ENCODE measurements at places on chromosomes 3 and 15.

- no peak for DNase-seq
Observed at GRCh38 chr3:60160822-60161748, 1090.2 kb downstream of the FHIT start.

- no peak for DNase-seq
Observed at GRCh38 chr15:58217460-58217859, 79.3 kb downstream of the AQP9 start.

GRCh38 chr3:105493305-105493892 lies 126.7 kb downstream of the ALCAM start:
- DNase-seq: no peak

DNA sequence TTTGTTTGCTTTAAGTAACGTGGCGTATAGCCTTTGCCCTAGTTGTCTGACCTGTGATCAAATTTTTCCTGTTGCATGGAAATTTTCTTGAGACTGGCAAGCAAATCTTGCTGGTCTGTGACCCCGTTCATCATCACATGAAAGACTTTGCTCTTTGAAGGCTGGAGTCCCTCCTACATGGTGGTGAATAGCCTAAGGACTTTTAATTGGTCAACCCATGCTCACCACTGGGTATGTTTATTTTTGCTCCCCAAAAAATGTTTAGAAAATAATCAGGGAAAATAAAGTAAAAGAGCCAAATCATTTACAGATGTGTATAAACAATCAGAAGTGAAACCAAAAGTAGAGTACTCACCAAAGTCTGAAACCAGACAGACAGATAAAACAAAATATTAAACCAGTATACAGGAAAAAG lies 1075.3 kb upstream of the ALCAM start:
- no peak for DNase-seq

- DNase-seq: no peak
Observed at GRCh38 chr3:196073255-196073753, 8.6 kb downstream of the TFRC start.

DNA sequence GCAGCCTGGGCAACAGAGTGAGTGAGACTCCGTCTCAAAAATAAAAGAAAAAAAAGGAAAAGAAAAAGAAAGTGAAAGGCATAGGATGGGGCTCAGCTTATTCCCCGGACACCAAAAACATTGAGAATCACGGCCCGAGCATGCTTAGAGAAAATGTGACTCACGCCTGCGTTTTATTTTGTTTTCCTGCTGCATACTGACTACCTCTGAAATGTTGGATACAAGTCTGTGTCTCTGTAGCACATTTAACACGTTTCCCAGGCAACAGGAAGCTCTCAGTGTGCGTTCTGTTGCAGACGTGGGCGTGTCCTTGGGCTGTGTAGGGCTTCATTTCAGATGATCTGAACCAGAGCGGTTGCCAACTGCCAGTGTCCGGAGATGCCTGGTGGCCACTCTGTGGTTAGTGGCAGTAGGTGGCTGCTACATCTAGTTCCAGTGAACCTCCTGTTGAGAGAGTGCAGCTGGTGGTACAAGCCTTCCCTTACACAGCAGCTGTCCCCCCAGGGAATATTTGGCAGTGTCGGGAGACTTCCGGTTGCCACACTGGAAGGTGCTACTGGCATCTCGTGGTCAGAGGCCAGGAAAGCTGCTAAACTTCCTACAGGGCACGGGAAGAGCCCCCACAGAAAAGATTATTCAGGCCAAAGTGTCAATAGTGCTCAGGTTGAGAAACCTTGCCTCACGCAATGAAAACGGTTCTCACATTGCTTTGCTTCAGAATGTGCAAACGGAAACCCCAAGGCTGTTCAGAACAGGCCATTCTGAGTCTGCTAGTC lies 3.0 kb downstream of the SLC51A start:
- no peak for DNase-seq

DNA sequence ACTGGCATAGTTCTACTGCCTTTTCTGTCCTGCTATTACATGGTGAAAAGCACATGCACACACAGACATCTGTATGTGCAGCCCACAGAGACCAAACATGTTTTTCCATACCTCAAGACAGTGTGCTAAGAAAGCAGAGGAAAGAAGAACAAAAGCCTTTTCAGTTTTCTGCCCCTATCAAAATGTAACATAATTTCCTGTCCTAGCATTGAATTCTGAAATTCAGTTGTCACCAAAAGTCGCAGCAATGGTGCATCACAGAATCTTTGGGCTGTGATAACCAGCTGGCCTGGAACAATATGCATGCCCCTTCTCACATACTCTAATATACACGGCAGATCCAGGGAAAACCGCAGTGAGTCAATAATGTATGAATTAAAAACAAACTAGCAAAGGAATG lies 153.8 kb upstream of the RAP2B start:
- DNase-seq: no peak

- no peak for DNase-seq
Observed at GRCh38 chr3:16254916-16255315, 9.8 kb downstream of the DPH3 start.

DNA sequence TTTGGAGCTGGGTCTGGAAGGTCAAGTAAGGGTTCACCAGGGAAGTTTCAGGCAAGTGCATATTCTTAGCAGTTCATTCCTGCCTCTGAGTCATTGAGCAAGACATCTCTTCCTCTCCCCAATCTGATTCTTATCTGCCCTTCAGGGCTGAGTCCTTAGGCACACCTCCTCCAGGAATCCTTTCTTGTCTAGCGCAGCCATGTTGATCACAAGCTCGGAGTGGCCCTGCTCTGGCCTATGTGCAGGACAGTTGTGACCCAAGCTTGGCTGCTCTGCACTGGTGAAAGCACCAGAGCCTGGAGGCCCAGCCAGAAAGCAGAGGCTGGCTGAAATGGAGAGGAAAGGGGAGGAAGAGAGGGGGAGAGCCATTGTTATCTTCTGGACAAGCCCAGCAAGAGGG lies 30.9 kb upstream of the MRPS22 start:
- DNase-seq: no peak

- no peak for DNase-seq
Observed at GRCh38 chr3:108951820-108952501, 1.7 kb downstream of the GUCA1C start.

DNA sequence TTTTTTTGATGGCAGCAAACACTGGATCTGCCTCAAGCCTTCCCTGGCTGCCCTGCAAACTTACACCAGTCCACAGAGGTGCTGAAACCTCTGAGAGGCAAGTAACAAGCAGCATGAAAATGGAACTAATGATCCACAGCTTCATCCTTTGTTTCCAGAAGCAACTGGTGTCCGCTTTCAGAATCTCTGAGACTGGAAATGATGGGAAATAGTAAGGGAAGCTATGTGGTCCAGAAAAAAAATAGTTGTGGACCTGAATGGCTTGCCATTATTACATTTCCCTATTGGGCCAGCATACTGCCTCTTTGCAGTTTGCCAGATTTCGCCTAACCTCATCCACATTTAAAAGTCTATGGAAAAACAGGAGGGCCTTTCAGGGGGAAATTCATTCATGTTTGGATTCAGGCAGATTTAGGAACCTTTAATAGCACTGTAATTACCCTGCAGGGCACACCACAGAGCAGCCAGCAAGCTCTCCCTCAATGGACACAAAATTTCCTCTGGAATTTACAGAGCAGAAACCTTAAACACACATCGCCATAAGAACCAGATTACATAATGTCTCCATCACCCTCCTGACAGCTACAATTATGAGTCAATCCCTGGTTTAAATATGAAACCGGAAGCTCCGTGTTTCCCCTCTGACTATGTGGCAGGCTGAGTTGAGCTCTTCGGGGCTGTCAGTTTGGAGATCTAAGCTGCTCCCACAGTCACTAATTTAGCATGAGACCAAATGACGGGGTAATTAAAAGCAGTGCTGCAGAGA lies 134.4 kb downstream of the TMCO5A start:
- DNase-seq: no peak

DNA sequence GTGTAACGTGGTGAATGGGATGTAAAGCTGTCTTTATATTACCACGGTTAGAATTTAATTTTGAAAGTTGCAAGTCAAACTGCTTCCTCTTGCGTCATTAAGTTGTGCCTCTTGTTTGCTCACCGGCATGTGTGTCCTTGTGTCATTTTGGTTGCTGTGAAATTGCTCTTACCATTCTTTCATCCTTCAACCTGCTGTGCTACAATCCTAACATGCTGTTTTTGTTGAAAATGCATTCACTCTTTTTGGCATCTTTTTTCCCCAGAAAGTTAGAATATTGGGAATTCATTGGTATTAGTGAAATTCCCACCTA lies 164.7 kb downstream of the PGPEP1L start:
- DNase-seq: no peak
